ENCODE measurements at places on chromosomes 4 and X.

- DNase-seq: peak; percentile 27
Observed at GRCh38 chrX:12999422-12999821, 24.5 kb downstream of the TMSB4X start.

- DNase-seq: no peak
Observed at GRCh38 chr4:87532907-87533306, 3.7 kb upstream of the SPARCL1 start.

DNA sequence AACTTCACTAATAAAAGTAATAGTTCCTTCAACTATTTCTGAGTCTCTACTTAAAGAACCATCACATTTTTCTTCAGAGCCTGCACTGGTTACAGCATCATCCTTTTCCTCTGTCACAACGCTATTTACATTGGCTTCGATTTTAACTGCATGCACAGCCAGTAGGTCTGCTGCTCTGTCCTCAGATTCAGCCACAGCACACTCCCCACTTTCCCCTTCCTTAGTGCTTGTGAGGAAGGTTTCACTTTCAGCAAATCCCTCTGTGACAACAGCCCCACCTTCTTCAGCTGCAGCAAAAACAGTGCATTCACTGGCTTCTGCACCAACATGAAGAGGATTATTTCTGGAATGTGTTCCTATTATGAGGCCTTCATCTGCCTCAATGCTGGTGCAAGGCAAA lies 25.7 kb downstream of the BOD1L1 start:
- no peak for DNase-seq

DNA sequence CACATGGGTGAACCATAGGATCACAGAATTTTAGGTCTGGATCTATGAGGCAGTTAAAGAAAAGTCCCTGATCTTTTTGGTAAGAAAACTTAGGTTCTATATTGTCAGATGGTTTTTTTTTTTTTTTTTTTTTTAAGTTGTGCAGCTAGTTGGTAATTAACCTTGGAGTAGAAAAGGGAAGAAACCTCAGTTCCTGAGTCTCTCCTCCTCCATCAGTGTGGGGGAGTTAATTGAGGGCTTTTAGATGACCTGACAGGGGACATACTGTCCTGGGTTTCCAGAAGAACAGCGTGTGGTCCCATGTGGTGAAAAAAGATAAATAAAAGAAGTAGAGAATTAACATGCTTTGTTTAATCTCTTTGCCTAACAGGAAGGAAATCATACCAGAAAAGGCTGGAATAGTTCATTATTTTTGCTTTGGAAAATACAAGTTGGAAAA lies 123.7 kb downstream of the ARHGAP10 start:
- DNase-seq: no peak

DNA sequence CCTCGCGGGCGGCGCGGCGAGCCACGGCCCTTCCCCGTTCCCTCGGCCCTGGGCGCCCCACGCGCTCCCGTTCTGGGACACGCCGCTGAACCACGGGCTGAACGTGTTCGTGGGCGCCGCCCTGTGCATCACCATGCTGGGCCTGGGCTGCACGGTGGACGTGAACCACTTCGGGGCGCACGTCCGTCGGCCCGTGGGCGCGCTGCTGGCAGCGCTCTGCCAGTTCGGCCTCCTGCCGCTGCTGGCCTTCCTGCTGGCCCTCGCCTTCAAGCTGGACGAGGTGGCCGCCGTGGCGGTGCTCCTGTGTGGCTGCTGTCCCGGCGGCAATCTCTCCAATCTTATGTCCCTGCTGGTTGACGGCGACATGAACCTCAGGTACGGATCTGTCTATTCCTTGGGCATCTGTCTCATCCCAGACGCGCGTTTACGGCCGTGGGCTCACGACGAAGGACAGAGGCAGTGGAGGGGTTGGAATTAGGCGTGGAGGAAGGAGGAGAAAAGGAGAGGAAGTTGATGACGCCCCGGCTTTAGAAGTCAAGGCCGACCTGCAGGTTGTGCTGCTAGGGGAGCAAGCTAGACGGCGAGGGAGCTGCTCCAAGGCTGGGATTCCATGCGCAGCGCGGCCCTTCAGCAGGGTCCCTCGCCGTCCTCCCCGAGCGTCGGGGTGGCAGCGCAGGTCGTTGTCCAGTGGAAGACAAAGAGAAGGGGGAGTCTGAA lies 792 bp downstream of the SLC10A4 start:
- no peak for DNase-seq

DNA sequence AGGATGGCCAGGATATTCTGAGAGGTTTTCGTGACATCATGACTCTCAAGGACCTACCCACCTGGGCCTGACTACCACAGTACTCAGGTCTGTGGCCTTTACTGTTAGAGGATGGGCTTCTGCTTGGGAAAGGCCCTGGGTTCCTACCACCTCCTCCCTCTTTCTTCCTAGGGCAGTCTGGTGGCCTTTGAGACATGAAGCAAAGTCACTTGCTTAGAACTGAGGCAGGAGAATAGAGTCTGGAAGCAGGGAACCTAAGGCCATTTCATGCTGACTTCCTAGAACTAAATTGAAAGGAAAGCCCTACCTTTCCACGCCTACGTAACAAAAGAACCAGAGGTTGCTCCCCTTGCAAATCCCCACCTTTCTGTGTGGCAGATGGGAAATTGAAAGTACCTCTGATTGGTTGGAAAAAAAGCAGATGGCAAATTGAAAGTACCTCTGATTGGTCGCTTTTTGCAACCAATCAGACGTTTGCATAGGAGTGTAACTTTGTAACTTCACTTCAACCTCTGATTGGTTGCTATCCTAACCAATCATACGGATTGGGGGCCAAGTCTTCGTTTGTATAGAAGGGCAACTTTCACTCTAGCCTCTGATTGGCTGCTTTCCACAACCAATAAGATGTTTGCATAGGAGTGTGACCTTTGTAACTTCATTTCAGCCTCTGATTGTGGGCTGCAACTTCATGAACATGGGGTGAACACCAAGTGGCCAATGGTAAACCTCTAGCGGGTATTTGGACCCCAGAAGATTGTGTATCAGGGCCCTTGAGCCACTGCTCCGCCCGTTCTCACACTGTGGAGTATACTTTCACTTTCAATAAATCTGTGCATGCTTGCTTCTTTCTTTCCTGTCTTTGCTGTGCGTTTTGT lies 9.9 kb upstream of the AKAP14 start:
- peak; percentile 77 for DNase-seq

DNA sequence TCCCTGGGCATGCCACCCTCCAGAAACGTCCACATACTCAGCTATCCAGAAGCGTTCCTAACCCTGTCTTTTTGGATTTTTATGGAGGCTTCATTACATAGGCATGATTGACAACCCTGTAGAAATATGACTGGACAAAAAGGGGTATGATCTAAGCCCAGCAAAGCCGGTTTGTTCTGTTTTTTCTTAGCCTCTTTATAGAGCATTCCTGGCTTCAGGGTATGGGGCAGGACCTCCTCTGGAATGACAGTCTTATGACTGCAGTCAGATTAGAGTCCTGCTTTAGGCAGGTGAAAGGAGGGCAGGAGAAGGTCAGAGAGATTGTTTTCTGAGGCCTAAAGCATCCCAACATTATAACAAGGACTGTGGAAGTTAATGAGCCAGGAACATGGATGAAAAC lies 137.4 kb downstream of the DCLK2 start:
- no peak for DNase-seq

DNA sequence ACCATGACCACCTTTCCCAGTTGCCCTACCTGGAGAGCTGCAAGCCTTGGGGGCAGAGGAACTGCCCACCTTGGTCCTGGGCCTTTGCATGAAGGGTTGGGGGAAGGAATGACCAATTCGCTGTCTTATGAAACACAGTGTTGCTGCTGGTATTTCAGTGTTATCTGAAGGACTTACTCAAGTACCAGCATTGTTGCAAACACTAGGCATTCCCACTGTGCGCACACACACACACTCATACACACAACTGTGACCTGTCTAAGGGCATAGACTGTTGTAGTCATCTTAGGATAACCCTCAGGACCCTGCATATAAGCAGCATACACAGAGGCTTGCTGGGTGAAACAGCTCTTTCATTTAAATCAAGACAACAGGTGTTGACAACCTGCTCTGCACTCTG lies 210.9 kb downstream of the EVC2 start:
- no peak for DNase-seq

DNA sequence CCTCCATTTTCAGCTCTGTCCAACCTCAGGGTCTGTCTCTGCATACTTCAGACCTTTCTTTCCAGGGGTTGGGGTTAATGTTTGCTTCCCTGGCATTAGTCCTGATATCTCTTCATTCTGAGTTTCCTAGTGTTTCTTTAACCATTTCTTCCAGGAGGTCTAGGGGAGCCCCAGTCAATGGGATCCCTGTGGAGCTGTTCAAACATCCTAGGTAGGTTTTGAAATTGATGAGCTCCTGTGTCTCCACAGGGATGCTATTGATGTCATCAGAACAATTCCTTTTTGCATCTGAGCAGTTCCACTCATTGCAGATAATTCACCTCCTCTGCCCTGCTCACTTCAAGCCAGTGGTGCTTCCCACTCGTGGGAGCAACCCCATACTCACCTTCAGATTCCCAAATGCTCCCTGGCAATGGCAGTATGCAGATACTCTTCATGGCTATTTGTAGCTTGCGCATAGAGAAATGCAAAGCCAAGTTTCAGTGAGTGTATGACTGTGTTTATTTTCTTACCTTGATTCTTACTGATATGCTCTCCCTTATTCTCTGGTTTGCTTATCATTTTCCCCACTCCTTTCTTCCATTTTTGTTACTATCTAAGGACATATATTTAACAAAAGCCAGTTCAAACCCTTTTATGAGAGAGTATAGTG lies 33.7 kb upstream of the LIMCH1 start:
- DNase-seq: no peak

DNA sequence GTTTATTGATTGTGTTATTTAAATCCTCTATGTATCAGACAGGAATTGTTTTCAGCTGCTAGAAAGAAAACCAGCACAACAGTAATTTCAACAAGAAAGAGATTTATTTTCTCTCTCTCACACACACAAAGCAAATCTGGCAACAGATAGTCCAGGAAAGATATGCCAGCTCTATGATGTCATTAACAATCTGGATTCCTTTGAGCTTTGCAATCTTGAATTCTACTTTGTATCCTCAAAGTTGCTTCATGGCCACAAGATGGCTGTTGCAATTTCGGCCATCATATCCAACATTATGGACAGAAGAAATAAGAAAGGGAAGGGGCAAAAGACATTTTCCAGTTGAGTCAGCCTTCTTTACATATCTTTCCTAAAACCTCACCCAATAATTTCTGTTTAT lies 19.8 kb upstream of the FMR1 start:
- no peak for DNase-seq

- DNase-seq: no peak
Observed at GRCh38 chr4:115770046-115770543, 656.7 kb upstream of the NDST4 start.

DNA sequence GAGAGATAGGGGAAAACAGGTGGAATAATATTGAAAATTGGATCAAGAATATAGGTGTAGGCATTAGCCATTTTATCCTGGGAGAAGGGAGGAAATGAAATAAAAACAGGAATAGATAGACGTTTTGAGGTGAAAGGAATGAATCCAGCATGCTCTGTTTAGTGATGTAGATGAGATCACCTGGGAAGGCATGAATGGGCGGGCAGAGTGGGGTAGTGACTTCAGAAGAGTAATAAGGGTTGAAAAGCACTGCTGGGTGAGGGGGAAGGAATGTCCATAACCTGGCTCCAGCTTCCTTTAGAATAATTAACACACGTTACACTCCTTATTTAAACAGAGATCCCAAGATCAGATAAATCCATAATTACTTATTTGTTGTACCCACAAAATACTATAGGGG lies 191.1 kb upstream of the ANXA3 start:
- DNase-seq: no peak

DNA sequence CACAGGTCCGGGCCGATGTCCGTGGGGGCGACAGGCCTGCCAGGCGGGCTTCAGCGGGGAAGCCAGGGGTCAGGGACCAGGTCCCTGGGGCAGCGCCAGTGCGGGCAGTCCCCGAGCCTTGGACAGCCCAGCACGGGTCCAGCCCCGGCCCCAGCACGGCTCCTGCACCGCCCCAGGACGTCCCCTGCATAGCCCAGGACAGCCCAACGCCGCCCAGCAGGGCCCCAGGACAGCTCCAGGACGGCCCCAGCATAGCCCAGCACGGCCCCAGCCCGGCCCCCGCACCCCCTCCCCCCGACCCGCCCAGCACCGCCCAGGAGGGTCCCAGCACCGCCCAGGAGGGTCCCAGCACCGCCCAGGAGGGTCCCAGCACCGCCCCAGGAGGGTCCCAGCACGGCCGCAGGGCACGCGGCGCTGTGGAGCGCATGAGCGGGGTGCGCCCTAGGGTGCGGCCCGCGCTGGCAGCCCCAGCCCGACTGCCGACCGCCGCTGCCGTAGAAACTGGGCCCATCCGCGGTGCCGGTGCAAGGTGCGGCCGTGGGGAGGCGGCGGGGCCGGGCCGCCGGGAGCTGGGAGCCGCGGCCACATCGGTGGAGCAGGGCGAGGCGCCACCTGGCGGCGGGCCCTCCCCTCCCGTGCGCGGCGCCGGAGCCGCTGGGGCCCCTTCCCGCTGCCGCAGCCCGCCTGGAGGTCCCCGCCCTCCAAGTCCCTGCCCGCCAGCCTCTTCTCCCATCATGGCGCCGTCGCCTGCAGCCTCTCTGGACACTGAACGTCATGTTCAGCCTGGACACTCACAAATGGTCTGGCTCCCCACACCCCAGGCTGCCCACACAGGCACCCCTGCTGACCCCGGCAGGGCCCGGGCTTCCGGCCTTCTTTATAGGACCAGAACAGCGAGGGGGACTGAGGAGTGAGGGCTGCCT lies 106.8 kb upstream of the NKX1-1 start:
- no peak for DNase-seq

DNA sequence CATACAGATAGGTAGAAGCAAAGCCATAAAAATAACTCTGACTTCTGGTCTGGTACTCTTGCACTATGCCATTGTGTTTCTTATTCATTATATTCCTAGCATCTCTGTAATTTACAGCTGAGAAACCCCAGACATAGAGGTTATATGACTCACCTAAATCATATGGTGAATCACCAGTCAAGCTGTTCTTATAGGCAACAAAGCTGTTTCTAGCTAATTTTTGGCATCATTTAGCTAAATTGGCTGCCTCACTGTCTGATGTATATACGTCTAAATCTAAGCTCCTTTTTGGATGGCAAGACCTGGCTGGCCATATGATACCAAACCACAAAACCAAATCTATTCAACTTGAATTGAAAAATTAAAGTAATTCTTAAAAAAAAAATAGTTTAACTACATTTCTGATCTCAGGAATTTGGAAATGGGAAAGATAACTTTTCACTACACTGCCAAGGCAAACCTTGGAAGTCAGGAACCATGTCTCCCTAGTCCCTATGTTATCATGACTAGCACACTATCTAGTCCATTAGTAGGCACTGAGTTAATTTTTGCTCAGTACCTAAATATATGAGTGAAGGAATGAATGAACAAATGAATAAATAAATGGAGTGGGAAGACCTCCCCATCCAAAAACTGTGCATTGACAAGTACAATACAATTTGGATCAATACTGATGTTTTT lies 41.3 kb upstream of the STAG2 start:
- no peak for DNase-seq

GRCh38 chr4:113844369-113844768 lies 82.8 kb upstream of the CAMK2D start:
- DNase-seq: no peak

GRCh38 chr4:147198411-147199051 lies 252.9 kb upstream of the TTC29 start:
- DNase-seq: no peak

GRCh38 chr4:16417198-16417597 lies 190.9 kb upstream of the TAPT1 start:
- DNase-seq: no peak
